ENCODE measurements at places on chromosomes 12 and 14.

- DNase-seq: no peak
Observed at GRCh38 chr14:33762161-33762851, 188.6 kb downstream of the EGLN3 start.

GRCh38 chr12:3520711-3521110, 29.7 kb downstream of the PRMT8 start:
- DNase-seq: no peak

DNA sequence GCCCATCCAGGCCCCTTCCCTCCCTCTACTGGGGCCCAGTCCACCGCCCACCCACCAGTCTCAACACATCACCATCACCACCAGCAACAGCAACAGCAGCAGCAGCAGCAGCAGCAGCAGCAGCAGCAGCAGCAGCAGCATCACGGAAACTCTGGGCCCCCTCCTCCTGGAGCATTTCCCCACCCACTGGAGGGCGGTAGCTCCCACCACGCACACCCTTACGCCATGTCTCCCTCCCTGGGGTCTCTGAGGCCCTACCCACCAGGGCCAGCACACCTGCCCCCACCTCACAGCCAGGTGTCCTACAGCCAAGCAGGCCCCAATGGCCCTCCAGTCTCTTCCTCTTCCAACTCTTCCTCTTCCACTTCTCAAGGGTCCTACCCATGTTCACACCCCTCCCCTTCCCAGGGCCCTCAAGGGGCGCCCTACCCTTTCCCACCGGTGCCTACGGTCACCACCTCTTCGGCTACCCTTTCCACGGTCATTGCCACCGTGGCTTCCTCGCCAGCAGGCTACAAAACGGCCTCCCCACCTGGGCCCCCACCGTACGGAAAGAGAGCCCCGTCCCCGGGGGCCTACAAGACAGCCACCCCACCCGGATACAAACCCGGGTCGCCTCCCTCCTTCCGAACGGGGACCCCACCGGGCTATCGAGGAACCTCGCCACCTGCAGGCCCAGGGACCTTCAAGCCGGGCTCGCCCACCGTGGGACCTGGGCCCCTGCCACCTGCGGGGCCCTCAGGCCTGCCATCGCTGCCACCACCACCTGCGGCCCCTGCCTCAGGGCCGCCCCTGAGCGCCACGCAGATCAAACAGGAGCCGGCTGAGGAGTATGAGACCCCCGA, 6.8 kb upstream of the RNU7-1 start:
- no peak for DNase-seq

GRCh38 chr14:51582437-51582836, 69.3 kb upstream of the FRMD6 start:
- no peak for DNase-seq

DNA sequence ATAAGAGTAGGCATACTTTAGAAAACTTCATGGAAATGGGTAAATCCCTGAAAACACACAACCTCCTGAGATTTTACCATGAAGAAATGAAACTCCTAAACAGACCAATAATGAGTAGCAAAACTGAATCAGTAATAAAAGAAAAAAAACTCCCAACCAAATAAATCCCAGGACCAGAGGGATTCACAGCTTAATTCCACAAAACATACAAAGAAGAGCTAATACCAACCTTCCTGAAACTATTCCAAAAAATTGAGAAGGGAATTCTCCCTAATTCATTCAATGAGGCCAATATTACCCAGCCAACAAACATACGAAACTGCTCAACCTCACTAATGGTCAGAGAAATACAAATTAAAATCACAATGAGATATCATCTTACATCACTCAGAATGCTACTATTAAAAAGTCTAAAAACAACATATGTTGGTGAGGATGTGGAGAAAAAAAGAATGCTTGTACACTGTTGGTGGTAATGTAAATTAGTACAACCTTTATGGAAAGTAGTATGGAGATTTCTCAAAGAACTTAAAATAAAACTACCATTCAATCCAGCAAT, 97.3 kb upstream of the ST8SIA1 start:
- DNase-seq: no peak

DNA sequence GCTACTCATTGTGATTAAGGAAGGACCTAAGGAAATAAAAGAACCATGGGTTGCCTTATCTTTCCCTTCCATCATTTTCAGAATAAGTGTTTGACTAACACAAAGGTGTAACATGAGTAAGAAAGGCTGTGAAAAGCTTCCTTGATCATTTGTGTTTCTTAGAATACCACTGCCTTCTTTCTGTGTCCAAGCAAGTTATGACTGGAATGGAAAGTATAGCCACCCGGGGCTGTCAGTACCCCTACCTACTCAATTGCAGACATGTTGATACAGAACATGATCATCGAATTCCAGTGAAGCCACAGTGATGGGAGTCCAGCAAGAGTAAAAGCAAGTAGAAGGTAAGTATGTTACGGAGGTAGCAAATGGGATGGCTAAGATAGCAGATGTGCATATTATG, 209.8 kb downstream of the PELI2 start:
- no peak for DNase-seq

DNA sequence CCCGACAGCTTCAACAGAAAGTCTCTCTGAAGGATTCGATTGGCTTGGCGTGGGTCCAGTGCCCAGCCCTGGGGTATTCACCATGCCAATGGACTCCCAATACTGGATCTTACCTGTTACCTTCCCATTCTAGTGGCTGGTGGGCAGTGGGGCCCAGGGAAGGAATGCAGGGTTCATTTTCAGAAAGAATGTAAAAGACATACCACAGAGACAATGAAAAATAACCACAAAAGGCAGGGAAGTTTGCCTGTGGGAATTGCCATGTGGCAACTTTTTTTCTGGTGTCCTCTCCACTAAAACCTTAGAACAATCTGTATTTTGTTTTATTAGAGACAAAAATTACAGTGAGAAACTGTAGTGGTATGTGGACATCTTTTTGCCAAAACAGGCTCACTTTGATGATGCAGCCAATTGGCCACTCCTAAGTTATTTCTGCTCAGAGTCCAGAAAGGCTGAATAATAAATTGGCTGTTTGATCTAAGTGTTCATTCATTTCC, 55.2 kb downstream of the PTGER2 start:
- DNase-seq: no peak

GRCh38 chr12:4114986-4115385, 158.6 kb upstream of the CCND2 start:
- DNase-seq: no peak

- no peak for DNase-seq
Observed at GRCh38 chr14:80211153-80212022, at the start of gene DIO2. TSS of gene DIO2 (minus strand) at chr14:80211504. CDS start at chr14:80211472, 32 bp downstream.

GRCh38 chr14:82403987-82404386, 870.3 kb upstream of the SEL1L start:
- DNase-seq: no peak

- DNase-seq: no peak
Observed at GRCh38 chr14:105933238-105933637, 406.9 kb downstream of the TMEM121 start.

All from stimulated activated CD4-positive, alpha-beta T cell treated with anti-CD3 and anti-CD28 coated beads, TNF-alpha, amount 100 ng/mL, for 48 hours (primary cell).